ENCODE measurements at places on chromosomes 4 and X.
A peak's percentile ranks its signal among the peaks of the same experiment; 100 is the strongest.

- DNase-seq, result no peak
Observed at GRCh38 chr4:72186714-72187113, 154.9 kb downstream of the NPFFR2 start.

- peak; percentile 10 for DNase-seq
Observed at GRCh38 chrX:18931972-18932371, 51.9 kb downstream of the PHKA2 start.

DNA sequence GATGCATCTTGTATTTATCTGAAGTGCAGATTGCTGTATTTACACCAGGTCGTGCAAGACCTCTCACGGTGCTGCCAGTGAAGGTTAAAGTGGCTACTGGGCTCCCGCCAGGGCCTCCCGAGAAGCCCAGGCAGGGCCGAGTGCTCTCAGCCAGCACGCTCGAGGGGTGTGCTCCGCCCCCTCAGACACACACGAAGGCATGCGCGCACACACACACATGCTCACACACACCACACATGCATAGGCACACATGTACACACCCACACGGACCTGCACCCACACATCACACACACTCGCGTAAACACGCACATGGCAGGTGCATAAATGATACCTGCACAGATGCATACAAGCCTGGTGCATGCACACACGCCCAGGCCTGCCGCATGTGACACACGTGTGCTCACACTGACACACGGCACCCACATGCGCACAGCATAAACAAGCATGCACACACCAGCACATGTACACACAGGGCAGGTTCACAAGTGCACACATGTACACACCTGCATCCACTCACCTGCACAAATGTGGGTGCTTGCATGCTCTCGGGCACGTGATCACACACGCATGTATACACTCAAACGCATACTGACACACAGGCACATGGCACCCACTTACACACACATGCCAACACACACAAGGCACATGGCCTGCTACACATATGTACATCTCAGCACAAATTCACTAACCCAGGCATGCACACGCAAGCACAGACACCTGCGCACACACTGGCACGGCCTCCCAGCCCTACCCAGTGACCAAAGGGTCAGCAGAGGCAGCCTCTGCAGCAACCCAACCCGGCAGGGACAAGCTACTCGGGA is 71.6 kb downstream of the FAM53A start:
- no peak for DNase-seq

GRCh38 chrX:31323658-31324057 is 251.8 kb upstream of the FTHL17 start:
- no peak for DNase-seq

DNA sequence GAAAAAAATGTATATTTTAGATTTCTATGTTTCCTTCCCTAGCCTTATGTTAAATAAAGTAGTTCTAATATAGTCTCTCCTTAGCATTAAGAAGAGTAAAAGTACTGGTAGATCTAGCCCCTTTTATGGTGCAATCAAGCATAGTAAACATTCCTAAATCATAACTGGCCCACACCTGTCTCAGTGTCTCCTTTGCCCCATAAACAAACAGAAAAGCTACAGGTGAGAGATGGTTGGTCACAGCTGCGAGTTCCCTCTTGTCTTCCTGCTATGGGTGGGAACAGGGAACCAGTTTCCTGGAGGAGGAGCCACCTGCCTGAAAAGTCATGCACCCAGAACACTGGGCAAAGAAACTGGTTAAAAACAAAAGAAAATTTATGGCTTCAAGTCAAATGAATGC is 16.6 kb downstream of the SOWAHB start:
- DNase-seq, result no peak

DNA sequence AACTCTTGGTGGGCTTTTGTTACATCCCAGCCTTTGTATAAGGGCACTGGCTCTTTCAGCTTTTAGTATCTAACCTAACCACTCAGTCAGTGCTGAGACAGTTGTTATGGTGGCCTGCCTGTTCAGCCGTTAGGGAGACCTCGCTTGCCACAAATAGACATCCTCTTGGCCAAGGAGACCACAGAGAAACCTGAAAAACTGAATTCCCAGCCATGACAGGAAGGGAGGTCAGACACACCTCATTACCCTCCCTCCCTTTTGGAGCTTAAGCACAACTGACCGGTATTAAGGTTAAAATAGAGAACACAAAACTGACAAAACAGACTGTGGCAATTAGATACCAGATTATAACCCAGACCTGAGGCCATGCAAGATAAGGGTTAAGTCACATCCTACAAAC is 1639.3 kb downstream of the RPA4 start:
- DNase-seq, result no peak

- DNase-seq, result no peak
Observed at GRCh38 chrX:45709381-45709780, 508.7 kb upstream of the DIPK2B start.

DNA sequence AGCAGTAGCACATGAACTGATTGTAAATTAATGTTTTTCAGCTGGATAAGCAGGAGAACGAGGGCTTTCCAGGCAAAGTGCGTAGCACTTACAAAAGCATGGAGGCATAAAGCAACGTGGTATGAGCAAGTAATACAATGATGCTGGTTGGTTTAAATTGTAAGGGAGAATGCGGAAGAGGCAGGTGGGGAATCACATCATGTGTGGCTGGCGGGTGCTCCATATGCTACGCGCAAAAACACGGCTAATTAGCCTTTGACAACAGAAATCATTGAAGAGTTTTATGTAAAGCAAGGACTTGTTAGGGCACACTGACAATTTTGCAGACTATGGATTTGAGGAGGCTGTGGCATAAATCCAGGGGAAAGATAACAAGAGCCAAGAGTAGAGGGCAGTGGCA is 14.6 kb downstream of the SYTL4 start:
- DNase-seq, result no peak
